Muscle of back (tissue), 13 donors: ENCODE measurements at places on chromosomes 6 and 20.

- DNase-seq, result no peak
Measured at GRCh38 chr6:14058029-14058695, 59.4 kb upstream of the CD83 start.

- DNase-seq, result no peak
Measured at GRCh38 chr20:62285151-62285550, 17.6 kb upstream of the ADRM1 start.

GRCh38 chr20:4041748-4042411, 26.5 kb upstream of the RNF24 start:
- DNase-seq, result peak; percentile 52

GRCh38 chr20:33235696-33236095, at the start of gene BPIFA1:
Gene BPIFA1 (plus strand): TSS chr20:33235996. CDS start chr20:33237712, 1,716 bp downstream.
- no peak for DNase-seq
